ENCODE measurements at places on chromosomes 1 and 21.

DNA sequence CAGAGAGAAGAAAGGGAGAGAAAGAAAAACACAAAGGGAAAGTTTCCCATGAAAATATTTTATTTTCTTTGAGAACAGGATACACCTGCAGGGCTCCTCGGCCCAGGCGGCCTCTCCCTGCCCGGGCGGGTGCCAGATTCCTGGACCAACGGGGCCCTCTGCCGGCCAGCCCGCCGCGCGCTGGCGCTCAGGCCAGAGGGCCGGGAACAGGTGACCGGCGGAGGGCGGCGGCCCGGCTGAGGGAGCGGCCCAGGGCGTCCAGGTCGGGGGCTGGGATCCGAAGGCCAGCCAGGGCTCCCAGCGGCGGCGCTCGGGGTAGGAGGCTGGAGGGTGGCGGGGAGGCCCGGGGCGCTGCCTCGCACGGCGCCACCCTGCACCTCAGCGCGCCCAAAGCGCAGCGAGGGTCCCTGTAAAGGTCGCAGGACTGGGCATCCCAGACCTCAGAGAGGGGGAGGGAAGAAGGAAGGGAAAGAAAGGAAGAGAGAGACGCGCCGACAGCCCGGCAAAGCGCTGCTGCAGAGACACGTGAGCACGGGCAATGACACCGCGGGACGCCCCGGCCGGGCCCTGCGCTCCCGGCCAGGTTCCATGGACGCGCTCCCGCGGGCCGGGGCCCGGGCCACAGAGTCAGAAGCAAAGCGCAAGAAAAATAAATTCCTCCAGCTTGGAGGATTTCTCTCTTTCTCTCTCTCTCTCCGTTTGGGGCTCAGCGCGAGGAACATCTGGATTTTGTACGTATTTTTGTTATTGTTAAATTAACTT is 927 bp downstream of the WNT9A start:
- no peak for DNase-seq

DNA sequence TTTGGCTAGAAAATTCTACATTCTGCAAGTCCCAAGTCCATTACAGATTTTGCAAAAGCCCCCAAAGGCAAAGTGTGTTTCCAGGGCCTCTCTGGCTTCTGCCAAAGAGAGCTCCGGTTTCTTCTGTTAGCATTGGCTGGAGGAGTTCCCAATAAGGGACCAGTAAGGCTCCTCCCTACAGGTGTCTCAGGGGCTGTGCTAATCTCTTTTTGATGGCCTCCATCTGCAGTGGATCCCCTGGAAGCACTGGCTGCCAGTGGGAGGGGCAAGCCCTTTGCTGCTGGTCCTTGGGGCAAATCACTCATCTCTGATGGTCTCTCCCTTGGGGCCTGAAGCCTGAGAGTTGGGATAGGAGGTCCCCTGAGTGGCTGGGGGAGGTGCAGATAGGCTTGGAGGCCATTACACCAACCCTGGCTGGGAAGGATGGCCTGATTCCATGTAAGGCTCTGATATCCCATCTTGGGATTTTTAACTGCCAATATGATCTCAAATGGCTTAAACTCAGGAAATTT is 89.1 kb upstream of the USP24 start:
- DNase-seq: no peak

DNA sequence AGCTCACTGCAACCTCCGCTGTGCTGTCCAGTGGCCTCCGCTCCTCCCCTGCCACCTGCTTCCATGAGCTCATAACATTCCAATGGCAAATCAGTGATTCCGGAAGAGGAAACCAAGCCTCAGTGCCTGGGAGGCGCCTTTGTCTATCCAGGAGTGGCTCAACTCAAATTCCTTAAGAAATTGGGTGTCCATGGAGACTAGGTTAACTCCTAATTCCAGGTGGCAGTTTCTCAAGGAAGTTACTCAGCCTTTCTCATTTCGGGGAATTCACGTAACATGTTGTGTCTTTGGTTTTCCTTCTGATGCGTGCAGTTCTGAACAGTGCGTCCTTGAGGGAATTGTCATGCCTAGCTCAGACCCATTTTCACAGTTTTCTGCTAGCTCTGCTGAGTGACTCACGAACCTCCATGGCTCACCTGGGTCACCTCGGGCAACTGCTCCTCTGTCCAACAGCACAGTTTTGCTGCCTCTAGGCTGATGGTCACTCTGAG is 89.9 kb upstream of the DSCAM start:
- DNase-seq: no peak

GRCh38 chr1:107124694-107125093 is 16.1 kb upstream of the NTNG1 start:
- DNase-seq: no peak

- no peak for DNase-seq
Observed at GRCh38 chr1:217498209-217498608, 132.7 kb downstream of the GPATCH2 start.

GRCh38 chr1:53722025-53722424 is 16.9 kb downstream of the GLIS1 start:
- no peak for DNase-seq

DNA sequence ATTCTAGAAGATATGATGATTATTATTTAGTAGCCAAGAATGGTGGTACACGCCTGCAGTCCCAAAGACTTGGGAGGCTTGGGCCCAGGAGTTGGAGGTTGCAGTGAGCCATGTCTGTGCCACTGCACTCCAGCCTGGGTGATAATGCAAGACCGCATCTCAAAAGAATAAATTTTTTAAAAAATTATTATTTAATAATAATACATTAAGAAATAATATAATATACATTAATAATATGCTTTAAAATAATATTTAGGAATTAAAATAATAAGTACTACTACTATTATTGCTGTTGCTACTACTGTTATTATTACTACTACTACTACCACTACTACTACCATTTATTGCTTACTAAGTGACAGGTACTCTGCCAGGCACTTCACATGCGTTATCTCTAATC is 27.2 kb downstream of the CCDC30 start:
- no peak for DNase-seq

- no peak for DNase-seq
Observed at GRCh38 chr1:82091729-82092128, 291.0 kb downstream of the ADGRL2 start.

GRCh38 chr1:10532362-10532761 is 57.6 kb downstream of the PEX14 start:
- DNase-seq: no peak

DNA sequence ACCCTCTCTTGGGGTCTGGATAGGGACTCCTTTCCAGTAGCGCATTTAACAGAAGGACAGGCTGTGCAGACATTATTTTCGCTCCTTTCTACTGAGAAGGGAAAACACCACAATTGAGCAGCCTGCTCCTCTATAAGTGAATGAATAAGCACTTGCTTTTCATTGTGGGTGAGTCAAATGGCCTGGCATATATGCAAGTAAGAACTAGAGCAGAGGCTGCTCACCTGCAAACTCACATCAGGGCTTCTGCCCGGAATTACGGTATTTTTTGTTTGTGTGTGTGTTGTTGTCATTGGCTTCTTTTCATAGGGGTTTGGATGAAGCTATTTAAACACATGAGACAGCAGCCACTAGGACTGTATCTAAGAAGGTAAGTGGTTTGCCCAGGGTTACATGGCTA is 200.1 kb upstream of the CAMK1G start:
- no peak for DNase-seq

GRCh38 chr1:111850109-111850508 is 94.4 kb downstream of the DDX20 start:
- no peak for DNase-seq

- DNase-seq: no peak
Observed at GRCh38 chr1:207944571-207944970, 33.6 kb upstream of the CD34 start.
